HT1080 (cell line): ENCODE measurements at places on chromosomes 3 and 15. TPM values are rescaled to one million over a fixed set of nuclear protein-coding genes. Genes with fewer than 3 reads are reported as not detected.
A peak's percentile ranks its signal among the peaks of the same experiment; 100 is the strongest.

DNA sequence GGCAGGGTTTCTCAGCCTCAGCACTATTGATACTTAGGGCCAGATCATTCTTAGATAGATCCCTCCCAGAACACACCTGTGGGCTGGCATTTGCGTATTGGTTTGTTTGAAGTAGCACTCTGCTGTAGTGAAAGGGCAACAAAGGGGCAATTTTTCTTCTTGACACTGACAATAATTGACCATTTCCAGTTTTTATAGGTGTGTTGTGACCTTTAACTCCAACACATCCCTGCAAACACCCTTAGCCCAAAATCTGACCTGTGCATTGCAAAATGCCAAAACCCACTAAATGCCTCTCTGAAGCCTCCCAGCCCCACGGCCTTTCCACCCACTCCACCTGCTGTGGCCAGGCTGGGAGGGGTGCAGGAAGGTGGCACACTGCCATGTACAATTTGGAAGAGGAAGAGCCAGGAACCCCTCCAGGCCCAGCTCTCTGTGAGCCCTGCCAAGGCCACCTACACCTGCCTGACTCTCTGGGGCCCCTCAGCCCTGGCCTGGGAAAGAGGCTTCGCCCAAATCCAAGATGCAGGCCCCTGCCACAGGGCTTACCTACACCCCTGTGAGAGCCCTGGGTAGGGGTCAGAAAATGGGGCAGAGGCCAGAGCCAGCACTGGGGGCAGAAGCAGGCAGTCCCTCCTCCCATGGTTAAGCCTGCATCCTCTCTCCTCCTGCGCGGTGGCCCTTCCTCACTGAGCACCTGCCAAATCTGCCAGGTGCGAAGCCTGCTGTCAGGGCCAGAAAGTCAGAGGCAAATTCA, 9.6 kb upstream of the CYP11A1 start:
- no peak for DNase-seq

Gene COL6A6
- not detected in 2 replicates for total RNA-seq

Gene HCLS1
- 45.9 and 55.1 TPM in 2 replicates for total RNA-seq

DNA sequence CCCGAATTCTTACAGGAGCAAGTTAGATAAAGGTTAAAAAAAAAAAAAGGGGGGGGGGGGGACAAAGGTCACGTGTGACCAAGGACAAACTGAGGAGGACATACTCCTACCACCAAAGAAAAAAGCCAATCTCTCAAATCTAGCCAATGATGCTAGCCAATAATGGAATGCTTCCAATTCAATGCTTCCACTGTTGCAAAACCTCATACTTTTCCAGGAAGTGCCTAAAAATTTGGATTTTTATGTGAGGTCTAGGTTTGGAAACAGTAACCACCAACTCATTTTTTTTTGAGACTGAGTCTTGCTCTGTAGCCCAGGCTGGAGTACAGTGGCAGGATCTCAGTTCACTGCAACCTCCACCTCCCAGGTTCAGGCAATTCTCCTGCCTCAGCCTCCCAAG, 11.4 kb downstream of the MSL2 start:
- no peak for DNase-seq

DNA sequence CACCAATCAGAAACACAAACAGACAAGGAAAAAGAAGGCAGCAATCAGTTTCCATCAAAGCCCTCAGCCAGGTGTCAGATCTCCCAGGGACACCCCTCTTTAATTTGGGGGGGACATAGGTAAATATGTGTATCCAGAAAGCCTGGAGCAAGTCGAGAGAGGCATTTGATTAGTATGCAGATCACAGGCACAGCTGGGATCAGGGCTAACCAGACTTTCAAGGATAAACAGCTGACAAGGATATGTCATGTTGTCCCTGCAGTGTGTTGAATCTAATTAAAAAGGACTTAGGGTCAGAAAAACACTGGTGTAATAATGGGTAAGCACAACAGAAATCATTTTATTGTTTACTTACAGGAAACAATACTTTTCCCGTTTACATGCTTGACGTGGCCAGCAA, 30.2 kb downstream of the NSMCE3 start:
- DNase-seq, result no peak

DNA sequence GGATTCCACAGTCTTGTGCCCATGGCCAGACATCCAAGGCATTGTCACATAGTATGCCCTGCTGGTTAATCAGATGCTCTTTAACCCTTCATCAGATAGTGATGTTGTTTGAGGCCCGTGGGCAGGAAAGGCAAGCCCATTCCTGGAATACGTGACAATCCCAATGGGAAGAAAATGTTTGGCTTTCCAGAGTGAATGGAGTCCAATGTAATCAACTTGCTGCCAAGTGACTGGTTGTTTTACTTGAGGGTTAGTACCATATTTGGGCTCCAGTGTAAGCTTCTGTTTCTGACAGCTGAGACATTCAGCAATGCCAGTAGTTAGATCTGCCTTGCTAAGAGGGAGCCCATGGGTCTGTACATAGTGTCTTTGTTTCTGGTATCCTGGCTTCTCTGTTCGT, 31.3 kb downstream of the RPL39L start:
- no peak for DNase-seq

GRCh38 chr3:145490088-145491048, 670.6 kb downstream of the PLOD2 start:
- DNase-seq, result no peak

Gene MBNL1
- 209 and 295 TPM in 2 replicates for total RNA-seq

Gene ST6GAL1
- 6.1 and 6.8 TPM in 2 replicates for total RNA-seq

Gene TMEM44
- total RNA-seq, result 16.9 TPM in 2 replicates

GRCh38 chr3:4606911-4607310, 113.8 kb downstream of the ITPR1 start:
- DNase-seq, result no peak

- peak; percentile 43 for DNase-seq
These were observed 30.7 kb downstream of the ATP13A5 start for GRCh38 chr3:193347521-193348501.

- DNase-seq, result peak; percentile 85
These were observed 33.1 kb downstream of the RASGRP1 start for GRCh38 chr15:38531509-38531908.
